MG63 (cell line): ENCODE measurements at places on chromosomes 5 and 9. TPM values are rescaled to one million over a fixed set of nuclear protein-coding genes. Genes with fewer than 3 reads are reported as not detected.

PAIP1 gene
- total RNA-seq: 175 and 176 TPM in 2 replicates

FGF1 gene
- total RNA-seq: 0.57 and 1.1 TPM in 2 replicates

RANBP17 gene
- total RNA-seq: 5.5 and 10.1 TPM in 2 replicates

LCN2 gene
- not detected in 2 replicates for total RNA-seq
